ENCODE measurements at places on chromosomes 5 and 9.
A peak's percentile ranks its signal among the peaks of the same experiment; 100 is the strongest.

DNA sequence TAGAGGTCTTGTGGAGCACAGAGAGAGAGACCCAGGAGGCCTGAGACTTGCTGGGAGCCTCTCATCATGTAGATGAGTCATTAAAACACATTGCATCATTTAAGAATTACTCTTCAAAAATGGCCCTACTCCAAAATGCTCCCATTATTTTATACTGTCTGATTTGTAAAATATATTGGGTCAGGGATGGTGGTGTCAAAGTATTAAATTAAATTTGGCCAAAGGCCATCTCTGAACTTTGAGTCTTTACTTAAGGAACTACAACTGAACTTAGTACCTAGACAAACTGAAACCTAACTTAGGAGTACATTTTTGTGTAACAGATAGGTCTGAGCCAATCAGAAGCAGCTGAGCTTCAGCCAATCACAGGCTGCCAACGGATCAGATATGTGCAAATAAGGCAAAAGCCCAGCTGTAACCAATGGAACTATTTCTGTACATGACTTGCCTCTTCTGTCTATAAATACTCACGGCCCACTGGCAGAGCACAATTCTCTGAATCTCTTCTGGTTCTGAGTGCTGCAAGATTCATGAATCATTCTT lies 657.2 kb downstream of the TLE1 start:
- no peak for DNase-seq

DNA sequence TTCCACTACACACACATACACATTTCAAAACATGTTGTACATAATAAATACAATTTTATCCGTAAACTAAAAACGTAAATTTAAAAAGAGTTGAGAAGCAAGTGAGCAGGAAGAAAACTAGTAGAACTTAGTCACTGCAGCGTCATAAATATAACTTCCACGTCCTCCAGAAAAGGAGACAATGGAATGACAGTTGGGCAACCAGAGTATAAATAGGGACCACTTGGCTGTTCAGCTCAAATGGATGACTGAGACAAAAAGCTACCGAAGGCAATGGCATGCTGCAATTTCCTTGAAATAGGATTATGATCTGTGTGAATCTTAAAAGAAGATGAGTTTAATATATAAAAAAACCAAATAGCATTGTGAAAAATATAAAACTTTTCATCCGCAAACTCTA lies 438.5 kb upstream of the RGMB start:
- DNase-seq = no peak

- no peak for DNase-seq
Observed at GRCh38 chr5:73126381-73126780, 6.0 kb downstream of the TMEM171 start.

- peak; percentile 27 for DNase-seq
Observed at GRCh38 chr9:706606-707459, 134.7 kb upstream of the DMRT1 start.

Data from activated T-cell treated with anti-CD3 and anti-CD28 coated beads for 48 hours (primary cell).